ENCODE measurements at places on chromosomes 2 and 18. TPM values are rescaled to one million over a fixed set of nuclear protein-coding genes. Genes with fewer than 3 reads are reported as not detected.
A peak's percentile ranks its signal among the peaks of the same experiment; 100 is the strongest.

Gene EHD3
- 10.6 TPM for polyA plus RNA-seq

Gene BBS5
- not detected for polyA plus RNA-seq

DNA sequence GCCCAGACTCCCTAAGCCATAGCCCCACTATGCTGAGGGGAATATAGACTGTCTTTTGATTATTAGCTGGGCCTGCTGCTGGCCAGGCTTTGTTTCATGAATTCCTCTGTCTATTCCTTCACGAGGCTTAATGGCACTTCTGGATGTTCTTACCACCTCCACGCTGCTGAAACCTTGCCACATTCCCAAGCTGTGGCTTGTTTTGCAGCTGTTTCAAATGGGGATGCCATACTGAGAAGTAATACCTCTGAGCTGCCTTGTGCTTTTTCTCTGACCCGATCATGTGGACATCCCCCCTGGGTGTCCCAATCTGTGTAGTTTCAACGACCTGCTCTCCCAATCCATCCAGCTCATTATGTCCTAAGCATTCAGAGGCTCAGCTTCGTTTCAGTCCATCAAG is 114.1 kb downstream of the ICOS start:
- no peak for DNase-seq
- no peaks in the 10 kb centered on the region for H3K4me1 ChIP-seq
- no peaks in the 10 kb centered on the region for H3K36me3 ChIP-seq
- H3K27me3 ChIP-seq: no peaks in the 10 kb centered on the region
- no peak overlapping the region for H3K4me3 ChIP-seq
- no peak overlapping the region for H3K27ac ChIP-seq

DNA sequence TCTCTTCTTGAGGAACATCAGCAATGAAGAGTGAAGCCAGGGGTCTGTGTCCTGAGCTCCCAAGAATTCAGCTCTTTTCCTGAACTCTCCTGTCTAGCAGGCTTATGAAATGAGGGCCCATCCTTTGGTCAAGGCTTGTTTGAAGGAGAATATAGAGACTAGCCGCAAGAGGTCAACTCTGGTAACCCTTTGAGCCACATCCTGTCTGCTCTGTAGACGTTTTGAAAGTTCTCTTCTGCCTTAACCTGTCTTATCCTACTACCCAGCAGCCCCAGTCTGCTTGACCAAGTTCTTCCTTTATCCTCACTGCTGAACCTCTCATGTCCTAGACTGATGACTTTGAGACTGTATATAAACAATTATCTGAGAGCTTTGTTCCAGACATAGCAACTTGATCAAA is 5.4 kb downstream of the SEMA4F start:
- H3K27ac ChIP-seq: no peak overlapping the region
- H3K36me3 ChIP-seq: peaks cover 8% of the 10 kb centered on the region
- H3K4me3 ChIP-seq: no peak overlapping the region
- no peaks in the 10 kb centered on the region for H3K27me3 ChIP-seq
- peaks cover 8% of the 10 kb centered on the region for H3K4me1 ChIP-seq
- DNase-seq: no peak

- H3K4me3 ChIP-seq: peak overlapping the region; percentile 29
- no peak for DNase-seq
- H3K27ac ChIP-seq: no peak overlapping the region
- peaks cover 95% of the 10 kb centered on the region for H3K4me1 ChIP-seq
Measured at GRCh38 chr18:63180971-63181376, 138.6 kb downstream of the BCL2 start.

DNA sequence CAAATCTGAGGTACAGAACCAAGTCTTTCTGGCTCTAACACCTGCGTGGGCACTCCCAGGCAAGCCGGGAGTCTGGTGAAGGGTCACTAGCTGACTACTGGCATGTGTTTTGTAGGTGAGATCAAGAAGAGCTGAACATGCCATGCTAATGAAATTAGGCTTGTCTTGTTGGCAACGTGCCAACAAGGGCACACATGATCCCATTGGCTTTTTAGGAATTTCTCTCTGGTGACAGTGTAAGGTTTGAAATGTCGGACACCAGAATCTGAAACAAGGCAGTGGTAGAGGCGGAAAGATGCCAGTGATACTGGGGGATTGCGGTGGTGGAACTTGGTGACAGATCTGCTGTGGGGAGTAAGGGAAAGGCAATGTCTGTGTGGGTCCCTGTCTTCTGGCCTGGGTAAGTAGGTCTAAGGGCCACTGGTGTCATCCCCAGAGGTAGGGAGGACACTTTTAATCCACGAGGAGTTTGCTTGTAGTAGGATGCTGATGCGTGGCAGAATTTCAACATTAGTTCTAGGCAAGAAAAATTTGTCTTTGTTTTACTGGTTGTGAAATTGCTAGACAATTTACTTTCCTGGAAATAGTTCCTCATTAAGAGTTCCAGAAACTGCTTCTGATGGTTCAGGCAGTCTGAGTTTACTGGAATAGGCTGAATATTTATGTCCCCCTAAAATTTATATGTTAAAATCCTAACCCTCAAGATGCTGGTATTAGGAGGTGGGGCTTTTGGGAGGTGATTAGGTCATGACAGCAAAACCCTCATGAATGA is 52.6 kb upstream of the ACMSD start:
- H3K36me3 ChIP-seq: no peaks in the 10 kb centered on the region
- H3K27me3 ChIP-seq: peaks cover 14% of the 10 kb centered on the region
- no peak overlapping the region for H3K4me3 ChIP-seq
- no peaks in the 10 kb centered on the region for H3K4me1 ChIP-seq
- H3K27ac ChIP-seq: no peak overlapping the region

DNA sequence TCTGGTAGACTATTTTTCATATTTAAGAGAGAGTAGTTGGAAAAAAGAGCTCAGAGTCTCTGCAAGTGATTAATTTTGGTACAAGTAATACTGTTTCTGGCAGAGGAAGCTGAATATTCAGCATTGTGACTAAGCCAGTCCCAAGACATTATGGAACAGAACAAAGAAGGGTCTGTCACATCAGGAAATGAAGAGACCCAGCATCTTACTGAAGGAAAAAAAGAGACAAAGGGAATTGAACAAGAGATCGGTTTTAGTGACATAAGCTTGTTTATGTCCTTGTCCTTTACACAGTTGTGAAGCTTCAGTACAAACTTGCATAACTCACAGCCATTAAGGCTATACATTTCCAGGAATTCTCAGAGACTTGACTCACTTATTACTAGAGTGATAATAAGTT is 568.5 kb upstream of the SLC8A1 start:
- no peak overlapping the region for H3K4me3 ChIP-seq
- no peak overlapping the region for H3K27ac ChIP-seq
- DNase-seq: no peak
- H3K27me3 ChIP-seq: no peaks in the 10 kb centered on the region
- H3K36me3 ChIP-seq: no peaks in the 10 kb centered on the region

- peaks cover 2% of the 10 kb centered on the region for H3K36me3 ChIP-seq
- DNase-seq: no peak
- H3K4me3 ChIP-seq: no peak overlapping the region
Measured at GRCh38 chr2:28681606-28682005, 70.0 kb upstream of the PPP1CB start.

Measured in naive B cell (primary cell).